ENCODE measurements at places on chromosomes 7 and 10.

DNA sequence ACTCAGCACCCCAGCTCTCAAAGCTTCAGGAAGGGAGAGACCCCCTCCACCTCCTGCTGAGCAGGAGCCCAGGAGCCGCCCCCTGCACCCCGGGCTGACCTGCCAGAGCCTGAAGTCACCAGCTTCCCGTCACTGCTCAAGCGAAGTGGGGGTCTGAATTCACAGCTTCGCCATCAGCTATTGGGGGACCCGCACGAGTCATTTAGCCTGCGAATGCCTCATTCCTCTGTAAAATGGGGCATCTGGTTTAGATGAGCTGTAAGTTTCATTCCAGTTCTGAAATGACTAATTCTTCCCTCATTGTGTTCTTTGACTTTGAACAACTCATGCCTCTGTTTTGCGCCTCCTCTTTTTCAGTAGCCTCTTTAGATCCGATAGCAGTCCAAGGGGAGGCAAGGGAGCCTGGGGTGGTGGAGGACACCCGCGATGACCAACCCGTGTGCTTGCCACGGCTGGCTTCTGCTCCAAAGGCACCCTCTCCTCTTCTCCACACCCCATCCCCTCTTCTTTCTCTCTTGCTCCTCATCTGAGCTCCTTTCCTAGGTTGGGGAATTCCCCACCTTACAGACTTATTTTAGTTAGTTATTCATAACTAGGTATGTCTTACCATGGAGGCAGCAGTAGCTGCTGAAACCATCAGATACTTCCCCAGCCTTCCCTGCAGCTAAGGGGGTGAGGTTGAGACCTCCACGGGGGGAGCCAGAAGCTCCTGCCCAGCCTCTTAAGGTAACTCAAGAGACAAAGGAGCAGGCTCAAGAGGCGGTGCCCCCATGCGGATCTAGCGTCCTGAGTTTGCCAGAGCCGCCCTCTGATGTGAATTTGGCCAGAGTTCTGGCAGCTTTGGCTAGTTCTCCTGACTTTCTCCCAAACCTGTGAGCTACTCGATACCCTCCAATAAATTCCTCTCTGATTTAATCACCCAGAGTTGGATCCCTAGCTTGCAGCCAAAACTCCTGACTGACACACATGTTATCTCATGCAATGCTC, 47.7 kb downstream of the RBM17 start:
- peak; percentile 40 for DNase-seq

- no peak for DNase-seq
Measured at GRCh38 chr10:130064783-130065182, 45.8 kb downstream of the C10orf143 start.

DNA sequence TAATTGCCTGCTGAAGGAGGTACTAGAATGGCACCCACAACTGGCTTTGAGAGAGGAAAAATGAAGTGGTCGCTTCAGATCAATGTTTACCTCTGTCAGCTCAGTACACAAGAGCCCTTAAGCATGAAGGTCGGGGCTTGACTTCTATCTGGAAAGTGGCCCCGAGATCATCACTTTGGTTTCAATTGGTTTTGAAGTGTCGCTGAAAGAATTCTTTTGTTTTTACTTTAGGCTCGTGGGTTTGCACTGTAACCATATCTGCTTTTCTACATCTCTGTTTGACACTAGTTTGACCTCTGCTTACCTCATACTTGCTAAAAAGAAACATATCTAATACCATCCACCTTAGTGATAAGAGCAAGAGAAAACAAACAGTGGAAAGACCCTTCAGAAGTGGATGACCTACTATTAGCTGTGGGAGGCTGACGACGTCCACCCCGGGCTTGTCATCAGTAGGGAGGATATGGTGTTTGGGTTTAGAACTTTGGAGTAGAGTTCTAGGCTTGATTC, 361.8 kb downstream of the GATA3 start:
- no peak for DNase-seq

DNA sequence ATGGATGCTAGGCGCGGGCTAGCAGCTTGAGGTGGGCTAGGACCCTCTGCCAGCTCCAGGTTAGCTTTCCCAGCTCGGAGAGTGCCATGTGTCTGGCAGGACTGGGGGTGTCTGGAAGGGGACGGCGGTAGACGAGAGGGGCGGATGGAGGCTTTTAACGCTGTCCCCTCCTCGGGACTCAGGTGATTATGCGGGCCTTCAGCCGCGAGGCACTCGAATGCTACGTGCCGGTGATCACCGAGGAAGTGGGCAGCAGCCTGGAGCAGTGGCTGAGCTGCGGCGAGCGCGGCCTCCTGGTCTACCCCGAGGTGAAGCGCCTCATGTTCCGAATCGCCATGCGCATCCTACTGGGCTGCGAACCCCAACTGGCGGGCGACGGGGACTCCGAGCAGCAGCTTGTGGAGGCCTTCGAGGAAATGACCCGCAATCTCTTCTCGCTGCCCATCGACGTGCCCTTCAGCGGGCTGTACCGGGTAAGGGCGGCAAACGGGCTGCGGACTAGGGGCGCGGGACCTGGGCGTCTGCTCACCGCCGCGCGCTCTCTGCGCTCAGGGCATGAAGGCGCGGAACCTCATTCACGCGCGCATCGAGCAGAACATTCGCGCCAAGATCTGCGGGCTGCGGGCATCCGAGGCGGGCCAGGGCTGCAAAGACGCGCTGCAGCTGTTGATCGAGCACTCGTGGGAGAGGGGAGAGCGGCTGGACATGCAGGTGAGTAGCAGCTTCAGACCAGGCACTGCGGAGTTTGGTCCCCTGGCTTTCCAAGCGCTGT, 1.1 kb downstream of the CYP26A1 start:
- DNase-seq: no peak

GRCh38 chr10:79563426-79563825, 3.2 kb upstream of the SFTPA2 start:
- DNase-seq: no peak

GRCh38 chr7:4803397-4804241, 28.2 kb downstream of the AP5Z1 start:
- no peak for DNase-seq

DNA sequence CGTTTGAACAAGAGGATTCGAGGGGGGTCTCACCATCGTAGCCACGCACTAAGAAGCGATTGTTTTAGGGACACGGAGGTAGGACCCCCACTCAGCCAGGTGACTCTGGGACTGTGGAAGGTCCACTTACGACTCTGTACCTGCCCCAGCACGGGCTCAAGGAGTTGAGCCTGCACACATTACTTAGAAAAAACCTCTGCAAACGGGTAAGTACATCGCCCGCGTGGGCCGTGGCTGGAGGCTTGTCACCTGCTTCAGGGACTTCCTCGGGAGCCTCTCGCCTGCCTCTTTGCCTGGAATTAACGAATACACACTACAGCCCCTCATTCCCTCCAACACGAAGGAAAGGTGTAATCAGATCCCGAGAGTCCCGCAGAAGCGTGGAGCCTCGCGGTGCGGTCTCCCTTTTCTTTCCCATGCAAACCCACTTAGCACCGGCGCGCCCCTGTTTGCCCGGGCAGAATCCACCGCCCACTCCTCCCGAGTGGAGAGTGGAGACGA, 826 bp downstream of the PODXL start:
- DNase-seq: no peak

GRCh38 chr10:96188916-96189315, 58.8 kb downstream of the ZNF518A start:
- no peak for DNase-seq

DNA sequence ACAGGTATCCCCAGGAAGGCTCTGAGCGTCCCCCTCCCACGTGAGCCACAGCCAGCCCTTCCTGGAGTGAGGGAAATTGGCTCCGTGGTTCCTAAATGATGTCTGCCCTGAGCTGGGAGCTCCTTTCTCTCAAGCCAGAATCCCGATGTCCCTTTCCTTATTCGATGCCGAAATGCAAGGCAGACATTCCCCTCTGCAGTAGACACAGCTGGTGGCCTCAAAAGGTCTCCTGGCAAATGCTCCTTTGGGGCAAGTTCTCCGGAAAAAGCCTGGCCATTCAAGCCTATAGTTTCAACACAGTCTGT, 98.9 kb downstream of the HIP1 start:
- DNase-seq: no peak

DNA sequence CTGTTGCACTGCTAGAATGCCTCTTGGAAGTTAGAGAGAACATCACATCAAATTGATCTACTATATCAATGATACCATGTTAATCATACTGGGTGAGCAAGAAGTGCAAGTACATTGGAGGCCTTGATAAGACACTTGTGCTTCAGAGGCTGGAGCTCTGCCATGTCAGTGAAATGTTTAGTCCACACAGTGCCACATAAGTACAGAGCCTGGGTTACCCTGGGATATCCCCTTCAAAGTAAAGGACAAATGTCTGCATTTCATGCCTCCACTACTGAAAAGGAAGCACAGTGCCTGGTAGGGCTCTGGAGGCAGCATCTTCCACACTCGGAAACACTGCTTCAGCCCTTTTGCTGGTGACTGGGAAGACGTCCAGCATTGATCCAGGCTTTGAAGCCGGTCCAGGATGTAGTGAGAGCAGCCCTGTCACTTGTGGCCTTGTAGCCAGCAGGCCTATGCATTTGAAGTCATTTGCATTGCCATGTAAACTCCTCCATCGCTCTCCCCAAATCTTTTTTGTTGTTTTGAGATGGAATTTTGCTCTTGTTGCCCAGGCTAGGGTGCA, 15.7 kb upstream of the STN1 start:
- DNase-seq: no peak

GRCh38 chr7:140570120-140570519, 70.5 kb downstream of the DENND2A start:
- DNase-seq: no peak

DNA sequence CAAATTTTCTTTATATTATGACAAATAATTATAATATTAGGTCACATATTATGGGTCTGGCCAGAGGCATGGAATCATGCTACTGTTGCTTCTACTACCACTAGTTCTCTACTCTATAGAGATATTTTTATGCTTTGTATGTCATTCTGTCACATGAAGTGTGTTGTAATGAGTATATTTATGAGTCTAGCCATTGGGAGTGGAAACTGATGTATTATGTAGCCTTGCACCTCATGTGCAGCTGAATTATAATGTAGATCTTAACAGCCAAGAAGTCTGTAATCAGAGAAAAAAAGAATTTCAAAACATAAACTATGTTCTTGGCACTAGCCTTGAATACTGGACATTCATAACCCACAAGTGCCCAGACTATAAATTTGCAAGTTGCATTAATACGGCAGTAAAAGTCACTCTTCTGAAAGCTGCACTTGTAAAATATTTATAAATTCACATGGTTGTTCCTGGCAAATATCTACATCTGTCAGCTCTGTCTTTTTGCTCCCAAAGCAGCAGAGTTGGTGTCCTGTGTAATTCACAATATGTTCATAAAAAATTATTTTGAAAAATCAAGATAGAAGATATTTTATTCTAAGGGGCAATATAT, 48.6 kb upstream of the SKAP2 start:
- DNase-seq: no peak

DNA sequence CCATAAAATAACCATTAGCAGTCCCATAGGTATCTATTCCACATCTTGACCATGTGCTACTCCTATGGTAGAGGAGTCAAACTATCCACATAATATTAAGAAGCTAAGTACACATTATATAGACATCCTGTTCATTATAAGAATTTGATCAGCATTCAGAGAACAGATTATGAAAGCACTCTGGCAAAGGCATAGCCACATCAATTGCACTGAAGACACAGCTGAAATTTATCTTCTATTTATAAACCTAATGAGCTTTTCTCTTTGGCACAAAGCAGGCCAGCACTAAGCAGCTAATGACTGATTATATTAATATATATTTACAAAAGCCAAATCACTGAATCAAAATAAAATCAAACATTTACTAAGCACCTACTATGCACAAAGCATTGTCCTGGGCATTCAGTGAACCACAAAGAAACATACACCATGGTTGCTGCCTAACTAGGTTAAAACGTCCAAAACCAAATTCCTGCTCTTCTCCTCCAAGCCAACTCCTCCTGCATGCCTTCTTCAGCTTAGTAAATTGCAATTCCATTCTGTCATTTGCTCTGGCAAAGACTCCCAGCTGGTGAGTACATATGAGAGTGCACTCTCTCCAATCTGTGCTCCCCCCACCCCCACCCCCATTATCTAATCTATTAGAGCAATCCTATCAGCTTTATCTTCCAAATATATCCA, 122.6 kb upstream of the ASAH2 start:
- no peak for DNase-seq

GRCh38 chr10:110364531-110364937, 59.8 kb upstream of the SMNDC1 start:
- DNase-seq: no peak

DNA sequence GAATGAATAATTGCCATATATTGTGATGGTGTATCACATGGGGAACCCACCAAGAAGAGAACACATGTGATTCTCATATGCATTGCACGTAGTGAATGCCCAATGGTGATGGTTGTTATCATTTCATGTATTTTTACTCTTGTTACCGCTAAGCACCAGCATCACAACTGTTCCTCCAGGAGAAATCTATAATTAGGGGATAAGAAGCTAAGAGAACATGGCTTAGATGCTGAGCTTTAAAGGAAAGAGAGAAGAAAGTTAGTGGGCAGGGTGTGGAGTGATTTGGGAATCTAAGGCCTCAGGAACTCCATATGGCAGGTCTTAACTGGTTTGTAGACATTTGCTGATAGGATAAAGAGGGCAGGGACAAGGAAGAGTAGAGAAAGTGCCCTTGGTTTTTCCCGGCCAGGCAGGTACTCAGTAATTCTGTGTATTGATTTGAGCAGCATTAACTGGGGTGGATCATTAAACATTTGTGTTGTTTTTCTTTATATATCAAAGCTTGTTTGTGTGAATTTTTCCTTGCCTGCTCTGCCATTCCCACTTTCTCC, 145.9 kb downstream of the LRRC4 start:
- no peak for DNase-seq

DNA sequence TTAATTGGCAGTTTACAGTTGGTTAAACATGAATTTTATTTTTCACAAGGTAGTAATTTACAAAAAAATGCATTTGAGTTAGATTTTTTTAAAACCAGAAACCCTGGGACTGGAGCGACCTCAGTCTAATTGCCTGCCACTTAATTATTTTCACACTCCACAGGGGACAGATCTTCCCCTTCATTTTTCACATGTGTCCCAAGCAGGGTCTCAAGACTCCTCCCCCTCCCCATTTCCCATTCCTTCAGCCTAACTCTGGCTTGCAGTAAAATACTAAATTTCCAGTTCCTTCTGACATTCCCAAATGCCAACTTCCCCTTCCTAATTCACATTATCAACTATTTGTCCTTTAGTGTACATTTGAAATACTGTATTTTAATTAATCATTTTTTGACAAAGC, 948 bp downstream of the ZNF138 start:
- DNase-seq: no peak

- DNase-seq: no peak
Measured at GRCh38 chr7:128928159-128928813, 9.4 kb upstream of the IRF5 start.

DNA sequence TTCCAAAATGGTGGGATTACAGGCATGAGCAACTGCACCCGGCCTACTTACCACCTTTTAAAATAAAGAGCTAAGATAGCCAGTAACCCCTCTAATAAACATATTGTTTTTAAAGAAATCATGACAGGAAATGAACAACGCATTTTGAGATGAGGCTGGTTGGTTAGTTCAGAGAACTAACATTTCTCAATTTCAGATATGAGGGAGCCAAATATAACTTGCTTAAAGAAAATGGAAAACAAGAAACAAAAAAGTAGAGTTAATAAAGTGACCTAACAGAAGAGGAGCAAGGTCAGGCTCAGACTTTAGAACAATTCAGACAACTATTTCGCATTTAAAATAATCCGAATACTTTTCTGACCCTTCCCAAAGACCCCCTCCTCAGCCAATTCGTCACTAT, 254.9 kb upstream of the PHF14 start:
- no peak for DNase-seq
